Right lobe of liver (tissue), 6 donors: ENCODE measurements at places on chromosomes 3 and 15. TPM values are rescaled to one million over a fixed set of nuclear protein-coding genes. Genes with fewer than 3 reads are reported as not detected.

- no peak overlapping the region for H3K27ac ChIP-seq
- H3K4me3 ChIP-seq: no peak overlapping the region
- H3K27me3 ChIP-seq: no peaks in the 10 kb centered on the region
- DNase-seq: no peak
- H3K4me1 ChIP-seq: no peaks in the 10 kb centered on the region
Measured at GRCh38 chr15:80480909-80481308, 76.7 kb downstream of the ARNT2 start.

GRCh38 chr3:40116478-40117177 lies 192.9 kb upstream of the EIF1B start:
- H3K4me3 ChIP-seq: no peak overlapping the region
- no peak overlapping the region for H3K27ac ChIP-seq
- H3K4me1 ChIP-seq: peaks cover 6% of the 10 kb centered on the region
- H3K36me3 ChIP-seq: no peaks in the 10 kb centered on the region
- H3K27me3 ChIP-seq: no peaks in the 10 kb centered on the region

DNA sequence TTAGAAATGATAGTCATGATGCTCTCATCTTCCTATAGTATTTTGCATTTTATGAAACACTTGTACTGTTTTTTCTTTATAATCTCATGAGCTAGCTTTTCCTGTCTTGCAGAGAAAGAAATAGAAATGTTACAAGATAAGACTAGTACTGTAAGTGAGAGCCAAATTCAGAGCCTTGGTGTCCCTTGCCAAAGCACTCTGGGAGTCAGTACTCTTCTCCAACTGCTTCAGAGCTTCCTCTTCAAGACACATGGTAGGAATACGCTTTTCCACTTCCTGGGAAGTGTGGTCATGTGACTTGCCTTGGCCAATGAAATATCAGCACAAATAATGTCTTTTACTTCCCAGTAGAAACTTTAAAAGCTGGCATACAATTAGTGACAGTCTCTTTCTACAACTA lies 112.4 kb downstream of the SEMA6D start:
- H3K36me3 ChIP-seq: no peaks in the 10 kb centered on the region
- H3K27me3 ChIP-seq: no peaks in the 10 kb centered on the region
- DNase-seq: no peak
- no peak overlapping the region for H3K27ac ChIP-seq

GRCh38 chr15:75307778-75308390 lies 25.2 kb downstream of the GOLGA6D start:
- peak; percentile 78 for DNase-seq
- H3K27ac ChIP-seq: no peak overlapping the region
- no peaks in the 10 kb centered on the region for H3K4me1 ChIP-seq
- H3K36me3 ChIP-seq: no peaks in the 10 kb centered on the region
- H3K27me3 ChIP-seq: no peaks in the 10 kb centered on the region

The ACP3 gene
- not detected for total RNA-seq

The CLDN18 gene
- not detected for total RNA-seq
